ENCODE measurements at places on chromosomes 3 and 15.

- no peak for DNase-seq
Measured at GRCh38 chr3:56590814-56591213, 33.8 kb downstream of the CCDC66 start.

- DNase-seq, result no peak
Measured at GRCh38 chr3:175951047-175951694, 1092.0 kb downstream of the NAALADL2 start.

DNA sequence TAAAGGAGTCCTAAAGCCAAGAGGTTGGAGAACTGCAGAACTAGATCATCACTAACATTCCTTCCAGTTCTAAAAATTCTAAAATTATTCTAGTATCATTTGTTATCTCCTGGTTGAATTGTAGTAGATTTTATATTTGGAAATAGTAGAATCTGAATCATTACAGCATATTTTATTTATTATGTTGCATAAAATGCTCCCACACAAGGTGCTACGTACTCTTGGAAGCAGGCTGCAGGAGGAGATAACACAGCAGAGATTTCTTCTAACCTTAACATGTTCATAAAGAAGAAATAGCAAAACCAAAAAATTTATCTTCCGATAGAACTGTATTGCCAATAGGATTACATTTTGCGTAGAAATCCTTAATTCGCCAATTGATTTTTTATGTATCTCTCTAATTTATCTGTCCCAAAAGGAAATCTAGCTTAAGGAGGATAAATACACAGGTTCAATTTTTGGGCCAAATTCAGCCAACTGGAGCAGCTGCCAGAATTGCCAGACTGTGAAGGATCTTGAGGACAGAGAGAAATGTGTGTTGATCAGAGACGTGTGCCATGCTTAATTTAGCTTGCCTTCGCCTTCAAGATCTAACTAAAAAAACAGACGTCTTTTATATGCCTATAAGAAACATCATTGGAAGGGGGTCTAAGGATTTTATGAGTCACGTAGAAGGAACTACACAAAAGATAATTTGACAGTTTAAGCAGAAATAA is 134.4 kb upstream of the MITF start:
- DNase-seq, result no peak

GRCh38 chr15:96893159-96893906 is 562.8 kb downstream of the NR2F2 start:
- DNase-seq, result no peak

DNA sequence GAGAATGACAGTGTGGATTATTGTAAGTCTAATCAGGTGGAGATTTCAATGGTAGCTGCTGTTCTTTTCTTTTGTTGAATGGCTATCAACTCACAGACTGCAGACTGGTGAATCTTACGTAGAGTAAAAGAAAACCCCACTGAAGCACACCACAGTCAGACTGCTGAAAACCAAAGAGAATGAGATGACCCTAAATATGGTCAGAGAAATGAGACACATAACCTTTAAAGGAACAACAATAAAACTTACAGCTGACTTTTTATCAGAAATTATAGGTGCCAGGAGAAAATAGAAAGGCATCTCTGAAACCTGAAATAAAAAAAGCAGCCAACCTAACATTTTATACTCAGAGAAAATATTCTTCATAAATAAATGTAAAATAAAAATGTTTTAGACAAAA is 12.7 kb upstream of the UBE3A start:
- no peak for DNase-seq

DNA sequence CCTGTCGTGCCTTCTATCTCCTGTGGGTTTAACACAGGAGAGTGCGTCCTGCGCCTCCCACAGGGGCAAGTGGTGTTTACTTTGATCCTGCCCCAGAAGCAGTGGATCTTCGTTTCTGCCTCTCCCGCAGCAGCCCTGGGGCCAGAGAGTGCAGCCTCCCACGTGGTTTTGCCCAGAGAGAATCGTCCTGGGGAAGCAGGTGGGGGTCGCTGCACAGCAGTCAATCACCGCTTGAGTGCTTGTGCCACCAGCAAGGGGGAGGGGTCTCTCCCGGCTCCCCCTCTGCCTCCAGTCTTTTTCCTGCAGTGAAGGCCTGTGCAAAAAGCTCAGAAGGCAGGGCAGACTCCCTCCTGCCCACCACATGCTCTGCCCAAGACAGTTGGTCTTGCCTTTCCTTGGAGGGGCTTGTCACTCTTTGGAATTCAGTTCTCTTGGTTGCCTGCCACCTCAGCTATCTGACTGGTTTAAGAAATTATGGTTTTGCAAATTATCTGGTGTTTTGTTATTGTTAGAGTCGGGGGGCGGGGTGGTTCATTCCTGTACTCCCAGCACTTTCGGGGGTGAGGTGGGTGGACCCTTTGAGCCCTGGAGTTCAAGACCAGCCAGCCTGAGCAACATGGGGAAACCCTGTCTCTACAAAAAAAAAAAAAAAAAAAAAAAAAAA is 26.9 kb downstream of the STOML1 start:
- DNase-seq, result peak; percentile 22

- no peak for DNase-seq
Measured at GRCh38 chr3:71872256-71872655, 87.3 kb upstream of the PROK2 start.

- no peak for DNase-seq
Measured at GRCh38 chr15:49721621-49722020, 100.8 kb downstream of the DTWD1 start.

- no peak for DNase-seq
Measured at GRCh38 chr15:52318729-52319500, 23.3 kb upstream of the MYO5C start.

DNA sequence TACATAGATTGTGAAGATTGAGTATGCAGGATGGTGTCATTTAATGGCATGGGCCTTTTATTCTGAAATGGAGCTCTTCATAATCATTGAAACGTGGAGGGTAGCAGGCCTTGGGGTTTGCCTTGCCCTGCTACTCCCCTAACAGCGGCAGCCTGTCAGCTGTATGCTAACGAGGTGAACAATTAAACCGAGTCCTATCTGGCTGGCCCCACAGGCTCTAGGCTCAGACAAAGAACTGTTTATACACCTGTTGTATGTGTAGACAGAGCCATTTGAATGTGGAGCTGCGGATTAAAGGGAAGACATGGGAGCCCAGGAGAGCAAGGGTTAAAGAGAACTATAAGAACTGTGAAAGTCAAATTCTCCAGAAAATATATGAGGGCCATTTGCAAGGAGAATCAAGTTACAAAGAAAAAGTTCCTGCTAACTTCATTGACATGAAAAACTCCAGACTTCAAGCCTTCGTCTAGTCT is 116.7 kb upstream of the CGNL1 start:
- DNase-seq, result no peak

DNA sequence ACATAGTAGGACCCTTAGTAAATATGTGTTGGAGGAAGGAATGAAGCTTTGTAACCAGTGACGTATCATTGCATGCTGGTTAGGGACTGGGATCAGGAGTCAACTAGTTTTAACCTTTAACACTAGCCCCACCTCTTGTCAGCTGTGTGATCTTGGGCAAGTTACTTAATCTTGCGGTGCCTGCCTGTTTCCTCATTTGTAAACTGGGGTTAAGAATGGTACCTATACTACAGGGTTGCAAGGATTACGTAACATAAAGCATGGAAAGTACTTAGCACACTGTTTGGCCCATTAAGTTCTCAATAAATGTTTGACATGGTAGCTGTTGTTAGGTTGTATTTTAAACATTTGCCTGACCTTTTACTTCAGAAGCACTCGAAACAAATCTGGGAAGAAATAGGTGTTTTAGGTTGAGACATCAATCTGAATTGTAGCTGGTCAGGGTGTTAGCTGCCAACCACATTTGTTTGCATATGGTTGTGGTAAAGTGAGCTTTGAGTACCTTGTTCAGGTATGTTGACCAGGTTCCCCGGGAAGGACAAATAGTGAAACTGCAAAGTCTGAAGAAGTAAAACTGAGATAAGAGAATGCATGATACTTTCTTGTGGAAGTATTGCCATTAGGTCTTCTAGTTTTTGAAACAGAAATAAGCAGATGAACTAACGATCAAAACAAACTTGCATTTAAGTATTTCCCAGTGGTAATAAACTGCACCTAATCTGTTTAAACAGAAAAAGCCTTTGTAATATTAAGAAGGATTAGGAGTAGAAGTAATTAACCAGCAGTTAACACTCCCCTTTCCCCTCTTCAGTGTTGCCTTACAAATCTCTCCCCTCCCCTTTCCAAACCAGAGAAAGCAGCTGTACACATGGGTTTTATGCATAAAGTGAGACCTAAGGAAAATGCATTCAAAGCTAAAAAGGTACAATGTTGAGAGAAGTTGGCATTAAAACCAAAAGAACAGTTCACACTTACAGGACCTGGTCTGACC is 25.8 kb upstream of the SCAANT1 start:
- DNase-seq, result no peak

DNA sequence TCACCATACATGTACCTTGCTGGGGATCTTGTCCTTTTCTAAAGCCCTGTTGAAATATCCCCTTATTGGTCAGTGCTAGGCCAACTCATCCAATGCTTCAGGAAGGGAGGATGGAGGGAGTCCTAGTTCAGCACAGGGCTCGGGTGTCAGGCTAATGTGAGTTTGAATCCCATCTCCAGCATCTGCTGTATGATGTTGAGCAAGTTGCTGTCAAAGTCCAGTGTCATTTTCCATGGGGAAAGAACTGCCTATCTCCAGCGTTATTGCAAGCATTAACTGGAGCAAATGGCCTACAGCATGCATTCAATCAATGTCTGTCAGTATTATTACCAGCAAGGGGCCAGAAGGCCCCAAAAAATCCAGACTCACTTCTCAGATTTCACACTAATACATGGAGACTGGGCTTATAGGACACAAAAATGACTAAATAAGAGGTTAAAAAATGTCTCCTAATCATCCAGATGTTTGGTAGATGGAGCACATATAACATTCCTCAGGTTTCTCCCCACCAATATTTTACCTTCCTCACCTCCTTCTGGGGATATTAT is 40.8 kb downstream of the SRGAP3 start:
- DNase-seq, result no peak

DNA sequence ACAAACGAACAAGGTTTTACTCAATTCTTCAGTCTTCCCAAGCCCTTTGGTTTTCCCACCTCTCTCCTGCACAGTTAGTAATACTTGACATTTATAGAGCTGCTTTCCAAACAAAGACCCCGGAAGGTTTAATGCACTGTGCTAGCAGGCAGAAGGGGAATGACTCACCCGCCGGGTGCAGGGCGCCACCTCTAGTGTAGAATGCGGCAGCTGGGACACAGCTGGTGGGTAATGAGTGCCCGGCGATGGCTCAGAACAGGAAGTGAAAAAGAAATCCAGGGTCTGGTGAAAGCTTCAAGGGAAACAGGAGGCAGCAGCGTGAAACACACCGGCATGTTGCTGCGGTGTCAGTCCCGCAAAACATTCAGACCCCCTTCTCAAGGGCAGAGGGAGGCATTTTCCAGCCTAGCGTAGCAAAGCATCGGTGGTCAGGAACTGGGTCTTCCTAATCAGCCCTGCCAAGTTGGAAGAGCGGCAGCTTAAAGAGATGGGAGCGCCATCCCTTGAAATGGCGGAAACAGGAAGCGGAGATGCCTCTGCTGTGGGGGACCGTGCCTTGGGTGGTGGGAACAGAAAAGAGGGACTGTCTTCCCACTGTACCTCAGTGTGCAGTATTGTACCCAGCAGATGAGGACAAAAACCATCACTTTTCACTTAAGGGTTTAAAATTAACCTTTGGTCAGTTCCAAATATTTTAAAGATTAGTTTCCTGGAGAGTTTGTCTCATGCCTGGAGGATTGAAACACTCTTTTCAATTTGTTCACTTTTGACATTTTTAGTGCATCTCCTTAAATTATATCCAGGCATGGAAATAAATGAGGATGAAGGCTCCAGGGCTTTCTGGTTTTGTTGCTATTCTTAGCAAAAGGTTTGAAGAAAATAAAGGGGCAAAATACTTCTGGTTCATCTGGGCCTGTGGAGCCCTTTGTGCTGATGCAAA is 160.7 kb upstream of the MCTP2 start:
- DNase-seq, result no peak

DNA sequence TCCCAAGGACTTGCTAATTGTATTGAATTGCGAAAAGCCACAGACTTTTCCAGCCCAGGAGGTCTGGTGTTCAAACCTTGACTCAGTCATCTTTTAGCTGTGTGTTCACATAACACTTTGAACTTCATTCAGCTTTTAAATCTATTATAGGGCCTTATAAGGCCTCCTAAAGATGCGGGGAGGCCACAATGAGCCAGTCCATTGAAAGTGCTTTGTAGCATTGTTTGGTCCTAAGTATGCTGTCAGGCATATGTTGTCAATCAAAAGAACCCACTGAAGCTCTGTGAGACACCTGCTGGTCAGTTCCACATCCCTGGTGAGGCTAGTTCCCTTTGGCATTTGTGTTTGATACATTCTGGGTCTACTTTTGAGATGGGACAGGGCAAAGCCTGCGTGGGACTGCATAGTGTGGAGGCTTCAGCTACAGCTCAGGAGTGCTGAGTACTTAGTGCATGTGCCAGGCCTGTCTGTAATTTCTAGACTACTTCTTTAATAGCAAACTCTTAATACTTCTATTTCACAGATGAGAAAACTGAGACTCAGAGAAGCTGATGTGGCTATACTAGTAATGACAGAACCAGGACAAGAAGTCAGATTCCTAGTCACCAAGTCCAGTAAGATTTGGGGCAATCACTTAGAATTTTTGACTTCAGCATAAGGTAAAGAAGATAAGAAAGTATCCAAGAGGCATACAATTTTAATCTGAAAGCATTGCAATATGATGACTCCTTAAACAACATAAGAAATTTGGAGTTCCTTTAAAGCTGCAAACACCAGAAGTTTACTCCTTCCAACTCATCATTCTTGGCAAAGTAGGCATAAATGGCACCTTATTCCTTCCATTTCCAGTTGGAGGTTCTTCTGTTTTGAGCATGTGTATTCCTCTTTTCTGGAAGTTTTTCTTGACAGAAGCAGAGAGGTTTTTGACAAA is 213.0 kb downstream of the PDCD6IP start:
- no peak for DNase-seq

DNA sequence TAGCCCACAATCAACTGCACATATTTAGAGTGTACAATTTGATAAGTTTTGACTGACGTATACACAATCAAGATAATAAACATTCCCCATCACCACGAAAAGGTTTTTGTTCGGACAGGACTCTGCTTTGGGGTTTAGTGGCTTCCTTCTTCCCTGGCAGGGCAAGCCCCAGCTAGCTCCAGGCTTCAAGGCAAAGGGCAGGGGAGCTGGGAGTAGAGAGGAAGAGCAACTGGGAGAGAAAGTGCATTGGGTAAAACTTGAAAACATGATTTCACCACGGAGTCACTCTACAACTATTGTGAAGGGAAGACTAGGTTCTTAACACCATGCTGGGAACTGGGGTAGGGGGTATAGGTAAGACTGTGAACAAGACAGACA is 185.1 kb upstream of the UBE2E1 start:
- DNase-seq, result no peak

- DNase-seq, result no peak
Measured at GRCh38 chr3:4231041-4231440, 72.1 kb upstream of the SETMAR start.

DNA sequence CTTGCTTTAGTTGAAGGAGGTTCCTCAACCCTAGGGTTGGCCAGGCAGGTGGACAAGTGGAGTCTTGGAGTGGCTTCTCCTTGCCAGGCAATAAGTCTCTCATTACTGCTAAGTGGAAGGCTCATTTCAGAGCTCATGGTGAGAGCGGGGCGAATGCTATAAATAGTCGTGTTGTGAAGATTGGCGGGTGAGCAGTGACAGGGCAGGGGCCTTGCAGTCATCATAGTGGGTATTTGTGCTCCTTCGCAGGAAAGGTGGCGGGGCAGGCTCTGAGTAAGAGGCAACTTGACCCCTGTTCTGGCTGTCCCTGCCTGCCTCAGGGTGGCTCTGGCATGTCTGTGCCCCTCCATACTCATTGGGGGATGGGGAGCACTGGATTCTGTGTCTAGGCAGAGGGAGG is 8.7 kb upstream of the GRM2 start:
- no peak for DNase-seq

All from activated T-helper 1 cell treated with anti-CD3 and anti-CD28 coated beads, Interleukin-2, amount 50 U/mL, for 16 hours (primary cell).